ENCODE measurements at places on chromosomes 3 and 15.
A peak's percentile ranks its signal among the peaks of the same experiment; 100 is the strongest.

- DNase-seq: peak; percentile 21
Observed at GRCh38 chr3:10553591-10554235, 48.3 kb upstream of the ATP2B2 start.

GRCh38 chr3:38255627-38256026 is 10.0 kb upstream of the SLC22A13 start:
- DNase-seq: peak; percentile 16

DNA sequence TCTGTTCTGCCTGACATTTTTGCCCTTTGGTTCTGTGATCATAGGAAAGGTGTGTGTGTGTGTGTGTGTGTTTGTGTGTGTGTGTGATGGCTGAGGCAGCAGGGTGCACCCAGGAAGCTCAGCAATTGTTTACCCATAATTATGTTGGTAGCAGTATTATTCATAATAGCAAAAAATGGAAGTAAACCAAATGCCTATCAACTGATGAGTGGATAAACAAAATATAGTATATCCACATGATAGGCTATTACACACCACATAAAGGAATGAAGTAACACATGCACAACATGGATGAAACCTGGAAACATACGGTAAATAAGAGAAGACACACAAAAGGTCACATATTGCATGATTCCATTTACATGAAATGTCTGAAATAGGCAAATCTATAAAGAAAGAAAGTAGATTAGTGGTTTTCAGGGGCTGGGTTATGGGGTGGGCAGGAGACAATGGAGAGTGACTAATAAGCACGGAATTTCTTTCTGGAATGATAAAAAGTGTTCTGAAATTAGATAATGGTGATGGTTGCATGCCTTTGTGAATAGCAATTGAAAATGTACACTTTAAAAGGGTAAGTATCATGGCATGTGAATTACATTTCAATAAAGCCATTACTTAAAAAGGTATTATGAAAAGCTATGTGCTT is 167.2 kb downstream of the POLR2M start:
- no peak for DNase-seq

DNA sequence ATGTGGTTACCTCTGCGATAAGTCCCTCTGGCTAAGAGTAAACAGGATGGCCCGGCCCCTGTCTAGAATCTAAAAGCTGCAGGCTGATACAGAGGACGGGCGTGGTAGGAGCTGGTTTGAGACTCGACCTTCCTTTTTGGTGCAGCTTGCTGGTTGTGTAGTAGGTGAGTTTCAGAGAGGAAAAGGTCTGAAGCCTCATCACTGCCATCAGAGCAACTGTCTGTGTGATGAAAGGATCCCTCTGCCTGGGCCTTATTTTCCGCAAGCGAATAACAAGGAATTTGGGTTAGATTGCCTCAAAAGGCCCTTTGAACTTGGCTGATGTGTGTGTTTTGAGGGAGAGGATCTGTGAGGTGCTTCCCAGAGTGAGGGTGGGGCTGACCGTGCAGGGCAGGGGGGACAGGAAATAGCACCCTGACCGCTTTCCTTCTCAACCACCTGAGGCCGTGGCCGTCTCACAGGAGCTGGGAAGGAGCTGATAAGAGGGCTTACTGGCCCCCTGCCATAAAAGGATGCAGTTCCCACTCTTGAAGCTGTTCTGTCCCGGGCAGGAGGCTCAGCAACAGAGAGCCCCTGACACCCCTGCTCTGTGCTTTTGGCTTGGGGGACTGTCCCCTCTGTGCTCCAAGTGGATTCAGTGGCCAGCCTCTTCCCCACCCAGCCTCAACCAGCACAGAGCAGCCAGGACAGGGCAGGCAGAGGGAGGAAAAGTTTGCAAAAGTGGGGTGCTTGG is 45.6 kb upstream of the TFRC start:
- DNase-seq: no peak

DNA sequence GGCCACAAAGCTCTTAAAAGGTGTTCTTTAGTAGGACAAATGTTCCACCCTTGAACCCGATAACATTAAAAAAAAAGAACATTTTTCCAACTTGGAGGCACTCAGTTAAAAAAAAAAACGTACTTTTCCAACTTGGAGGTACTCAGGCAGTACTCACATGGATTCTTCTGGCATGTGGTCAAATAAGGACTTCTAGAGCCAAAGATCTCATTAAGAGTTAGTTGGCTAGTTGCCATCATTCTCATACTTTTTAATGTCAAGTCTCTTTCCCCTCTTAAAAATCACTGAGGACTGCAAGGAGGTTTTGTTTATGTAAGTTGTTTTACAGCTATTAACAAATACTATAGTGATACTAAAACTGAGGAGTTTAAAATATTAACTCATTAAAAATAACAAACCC is 101.0 kb downstream of the CADPS start:
- DNase-seq: peak; percentile 28

DNA sequence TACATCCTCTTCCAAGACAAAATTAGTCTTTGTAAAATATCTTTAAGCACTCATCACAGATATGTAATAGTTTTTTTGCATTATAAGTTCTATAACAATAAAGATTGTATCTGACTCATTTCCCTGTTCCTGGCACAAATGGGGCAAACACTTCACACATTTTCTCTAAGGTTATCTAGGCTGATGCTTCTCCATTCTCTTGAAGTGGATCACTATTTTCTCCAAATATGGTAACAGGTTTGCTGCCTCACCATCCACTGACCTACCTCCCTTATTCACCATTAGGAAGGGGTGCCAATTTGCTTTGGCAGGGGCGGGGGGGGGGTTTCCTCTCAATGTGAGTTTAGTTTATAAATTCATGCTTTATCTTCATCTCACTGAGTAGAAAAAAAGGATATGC is 767.7 kb upstream of the LMCD1 start:
- DNase-seq: no peak

- DNase-seq: no peak
Observed at GRCh38 chr3:111735243-111735758, 123.8 kb upstream of the PHLDB2 start.

DNA sequence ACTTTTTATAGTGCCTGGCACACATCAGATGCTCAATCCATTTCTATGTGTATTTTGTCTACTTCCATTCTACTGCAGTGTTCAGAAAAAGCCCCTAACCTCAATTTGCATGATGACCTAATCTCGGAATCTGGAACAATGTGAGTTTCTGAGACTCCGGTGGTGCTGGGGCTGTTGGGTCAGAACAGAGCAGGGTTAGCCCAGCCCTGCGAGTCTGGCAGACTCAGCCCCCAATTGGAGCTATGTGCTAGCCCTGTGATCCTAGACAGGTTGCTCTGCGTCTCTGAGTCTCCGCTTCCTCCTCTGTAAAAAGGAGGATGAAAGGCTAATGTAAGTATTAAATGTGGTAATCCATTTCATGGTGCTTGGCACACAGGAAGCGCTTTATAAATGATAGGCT is 95.0 kb upstream of the ICE2 start:
- DNase-seq: no peak

- DNase-seq: no peak
Observed at GRCh38 chr3:196654006-196654734, 14.7 kb downstream of the NRROS start.

- no peak for DNase-seq
Observed at GRCh38 chr3:28836199-28836598, 444.7 kb upstream of the RBMS3 start.

DNA sequence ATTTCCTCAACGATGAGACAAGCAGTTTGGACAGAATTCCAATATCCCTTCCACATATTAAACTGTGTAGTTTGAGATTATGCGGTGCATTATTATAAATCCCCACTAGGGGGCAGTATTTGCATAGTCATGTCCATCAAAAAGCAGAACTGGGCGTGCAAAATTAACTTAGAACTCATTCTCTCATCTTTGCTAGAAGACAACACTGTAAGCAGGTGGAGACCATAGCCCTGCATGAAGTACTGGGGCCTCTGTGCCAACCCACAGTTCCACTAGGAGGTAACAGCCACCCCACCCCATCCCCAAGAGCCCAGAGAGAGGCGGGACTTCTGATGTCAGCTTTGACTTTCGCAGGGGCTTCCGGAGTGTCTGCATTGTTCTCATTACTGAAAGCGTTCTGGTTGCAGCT is 106.6 kb upstream of the TMC3 start:
- peak; percentile 90 for DNase-seq

GRCh38 chr3:193716150-193716549 is 123.1 kb downstream of the OPA1 start:
- DNase-seq: peak; percentile 16

- peak; percentile 94 for DNase-seq
Observed at GRCh38 chr3:100982710-100983109, 10.5 kb downstream of the ABI3BP start.

DNA sequence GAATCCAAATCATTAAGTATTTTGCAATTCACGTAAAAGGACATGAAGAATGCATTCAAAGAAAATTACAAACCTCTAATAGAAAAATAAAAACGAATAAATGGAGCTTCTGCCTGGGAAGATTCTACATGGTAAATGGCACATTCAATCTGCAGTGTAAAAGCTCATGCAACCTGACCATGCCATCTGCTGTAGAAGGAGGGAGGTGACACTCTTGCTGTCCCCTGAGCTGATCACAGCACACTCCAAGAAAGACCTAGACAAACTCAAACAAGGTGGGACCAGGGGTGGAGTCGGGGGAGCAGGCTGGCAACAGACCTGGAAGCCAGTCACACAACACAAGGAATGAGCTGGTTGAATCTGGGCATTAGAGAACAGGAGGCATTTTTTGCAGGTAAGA is 101.8 kb downstream of the BDH1 start:
- peak; percentile 38 for DNase-seq

- DNase-seq: no peak
Observed at GRCh38 chr3:195766671-195767070, 45.1 kb downstream of the MUC4 start.

DNA sequence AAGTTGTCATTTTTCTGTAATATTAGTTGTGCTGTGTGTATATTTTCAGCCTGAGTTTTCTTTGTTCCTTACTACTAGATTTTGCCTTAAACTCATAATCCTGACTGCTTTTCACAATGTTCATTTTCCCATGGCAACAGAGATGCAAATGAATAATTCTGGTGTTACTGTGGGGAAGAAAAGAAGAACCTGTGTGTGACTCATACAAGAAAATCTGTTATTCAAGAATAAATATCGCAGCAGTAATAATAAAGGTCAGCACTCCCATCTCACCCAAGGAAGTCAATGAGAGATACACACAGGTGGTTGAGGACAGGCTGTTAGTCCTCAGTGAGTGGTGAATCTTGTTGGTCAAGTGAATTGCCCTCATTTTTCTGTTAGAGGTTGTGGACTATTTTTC is 656.6 kb upstream of the NAALADL2 start:
- DNase-seq: peak; percentile 21

GRCh38 chr15:32104061-32104995 is 74.0 kb downstream of the CHRNA7 start:
- DNase-seq: no peak

GRCh38 chr3:62882676-62883200 is 7.5 kb upstream of the CADPS start:
- DNase-seq: no peak

GRCh38 chr15:31932576-31932975 is 97.7 kb upstream of the CHRNA7 start:
- no peak for DNase-seq

GRCh38 chr15:94238539-94239118 is 7.3 kb downstream of the MCTP2 start:
- no peak for DNase-seq

DNA sequence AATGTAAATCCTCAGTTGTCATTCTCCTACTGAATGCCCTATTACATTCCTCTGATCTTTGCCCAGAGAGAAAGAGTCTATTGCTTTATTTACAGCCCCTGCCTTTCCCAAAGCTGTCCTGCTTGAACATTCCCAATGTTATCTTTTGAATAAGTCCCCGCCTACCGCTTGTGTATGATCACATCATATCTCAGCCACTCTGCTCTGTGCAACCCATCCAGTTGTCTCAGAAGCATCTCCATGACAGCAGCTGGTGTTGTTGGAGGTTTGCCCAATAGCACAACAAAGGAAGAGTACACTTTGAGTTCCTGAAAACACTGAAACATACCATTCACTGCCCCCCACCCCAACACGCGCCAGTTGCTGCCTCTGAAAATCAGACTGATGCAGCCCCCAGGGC is 22.0 kb upstream of the FAM3D start:
- DNase-seq: peak; percentile 84

DNA sequence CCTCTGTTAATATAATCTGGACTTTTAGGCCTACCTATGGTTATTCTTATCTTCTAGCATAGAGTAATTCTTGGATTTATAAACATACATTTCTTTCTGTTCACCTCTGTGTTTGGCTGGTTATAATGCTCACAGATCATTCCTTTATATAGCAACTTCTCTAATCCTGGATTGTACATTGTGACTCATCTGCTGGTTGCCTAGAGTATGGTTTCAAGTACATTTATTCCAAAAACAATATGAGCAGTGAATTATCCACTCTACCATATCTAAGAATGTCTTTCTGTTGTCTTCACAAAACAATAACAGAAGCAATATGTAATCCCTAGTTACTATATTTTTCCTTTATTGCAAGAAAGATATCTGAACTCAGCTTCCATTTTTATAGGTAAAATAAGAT is 35.3 kb downstream of the FSIP1 start:
- DNase-seq: peak; percentile 39

- peak; percentile 65 for DNase-seq
Observed at GRCh38 chr3:64871834-64872249, 184.0 kb upstream of the ADAMTS9 start.

GRCh38 chr3:193498215-193498614 is 56.5 kb downstream of the ATP13A4 start:
- peak; percentile 24 for DNase-seq

GRCh38 chr3:80542456-80542855 is 774.7 kb upstream of the ROBO1 start:
- no peak for DNase-seq

DNA sequence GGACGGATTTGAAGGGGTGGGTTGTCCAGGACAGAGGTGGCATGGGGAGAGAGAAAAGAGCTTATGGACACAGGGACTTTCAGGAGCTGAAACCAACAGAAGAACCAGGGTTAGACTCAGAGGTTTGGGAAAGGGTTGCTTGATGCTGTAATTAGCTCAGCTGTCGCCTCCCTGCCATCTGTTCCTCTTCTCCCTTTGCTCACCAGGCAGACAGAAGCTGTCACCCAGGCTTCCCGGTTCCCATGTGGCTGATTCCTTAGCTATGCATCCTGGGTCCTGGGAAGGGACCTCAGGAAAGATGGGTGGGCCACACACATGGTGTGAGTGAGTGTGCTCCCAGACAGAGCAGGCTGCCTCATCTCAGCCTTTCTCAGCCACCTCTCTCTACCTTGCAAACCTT is 14.1 kb downstream of the PTPN23 start:
- DNase-seq: peak; percentile 44

- DNase-seq: no peak
Observed at GRCh38 chr3:77933926-77934325, 894.0 kb downstream of the ROBO2 start.

GRCh38 chr3:155872904-155873646 is 2.6 kb downstream of the GMPS start:
- DNase-seq: no peak

DNA sequence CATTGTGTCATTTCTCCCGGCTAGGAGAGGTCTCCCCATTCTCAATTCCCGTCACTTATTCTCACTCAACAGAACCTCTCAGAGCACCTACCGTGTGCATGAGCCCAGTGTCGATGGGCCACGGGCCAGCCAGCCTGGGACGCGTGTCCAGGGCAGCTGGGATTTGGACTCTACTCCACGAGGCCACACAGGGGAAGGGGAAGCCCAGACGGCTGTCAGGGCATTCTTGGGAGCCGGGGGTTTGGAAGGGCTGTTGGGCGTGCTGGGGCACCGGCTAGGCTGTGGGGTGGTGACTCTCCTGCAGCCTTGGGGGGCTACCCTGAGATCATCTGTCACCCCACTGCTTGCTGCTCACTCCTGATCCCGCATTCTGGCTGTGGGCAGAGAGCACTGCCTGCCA is 41.7 kb upstream of the PCSK6 start:
- DNase-seq: no peak
